ENCODE measurements at places on chromosomes 3 and 15.
A peak's percentile ranks its signal among the peaks of the same experiment; 100 is the strongest.

- no peak for DNase-seq
Observed at GRCh38 chr15:23912191-23912590, 225.1 kb upstream of the NDN start.

DNA sequence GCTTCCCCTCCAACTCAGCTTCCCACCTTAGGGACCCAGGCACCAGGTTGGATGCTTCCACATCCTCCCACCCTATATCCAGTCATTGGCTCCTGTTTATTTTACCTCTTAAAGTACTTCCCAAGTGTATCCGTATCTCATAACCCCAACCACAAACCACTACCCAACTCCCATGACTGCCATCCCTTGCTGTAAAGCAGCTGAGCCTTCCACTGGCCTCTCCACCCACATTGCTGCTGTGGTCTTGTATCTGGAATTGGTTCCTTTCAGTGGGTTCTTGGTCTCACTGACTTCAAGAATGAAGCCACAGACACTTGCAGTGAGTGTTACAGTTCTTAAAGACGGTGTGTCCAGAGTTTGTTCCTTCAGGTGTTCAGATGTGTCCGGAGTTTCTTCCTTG, 79.8 kb upstream of the HRH1 start:
- no peak for DNase-seq

- no peak for DNase-seq
Observed at GRCh38 chr15:58222679-58223078, 84.5 kb downstream of the AQP9 start.

DNA sequence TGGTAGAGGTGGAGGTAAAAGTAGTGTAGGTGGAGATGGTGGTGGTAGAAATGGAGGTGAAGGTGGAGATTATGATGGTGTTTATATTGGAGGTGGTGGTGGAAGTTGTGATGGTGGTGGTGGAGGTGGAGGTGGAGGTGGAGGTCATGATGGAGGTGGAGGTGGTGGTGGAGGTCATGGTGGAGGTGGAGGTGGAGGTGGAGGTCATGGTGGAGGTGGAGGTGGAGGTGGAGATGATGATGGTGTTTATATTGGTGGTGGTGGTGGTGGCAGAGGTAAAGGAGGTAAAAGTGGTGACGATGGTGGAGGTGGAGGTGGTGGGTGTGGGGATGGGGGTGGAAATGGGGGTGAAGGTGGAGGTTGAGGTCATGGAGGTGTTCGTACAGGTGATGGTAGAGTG, 107.8 kb downstream of the ASB7 start:
- no peak for DNase-seq

GRCh38 chr3:154538566-154539360, 108.8 kb upstream of the GPR149 start:
- DNase-seq: no peak

DNA sequence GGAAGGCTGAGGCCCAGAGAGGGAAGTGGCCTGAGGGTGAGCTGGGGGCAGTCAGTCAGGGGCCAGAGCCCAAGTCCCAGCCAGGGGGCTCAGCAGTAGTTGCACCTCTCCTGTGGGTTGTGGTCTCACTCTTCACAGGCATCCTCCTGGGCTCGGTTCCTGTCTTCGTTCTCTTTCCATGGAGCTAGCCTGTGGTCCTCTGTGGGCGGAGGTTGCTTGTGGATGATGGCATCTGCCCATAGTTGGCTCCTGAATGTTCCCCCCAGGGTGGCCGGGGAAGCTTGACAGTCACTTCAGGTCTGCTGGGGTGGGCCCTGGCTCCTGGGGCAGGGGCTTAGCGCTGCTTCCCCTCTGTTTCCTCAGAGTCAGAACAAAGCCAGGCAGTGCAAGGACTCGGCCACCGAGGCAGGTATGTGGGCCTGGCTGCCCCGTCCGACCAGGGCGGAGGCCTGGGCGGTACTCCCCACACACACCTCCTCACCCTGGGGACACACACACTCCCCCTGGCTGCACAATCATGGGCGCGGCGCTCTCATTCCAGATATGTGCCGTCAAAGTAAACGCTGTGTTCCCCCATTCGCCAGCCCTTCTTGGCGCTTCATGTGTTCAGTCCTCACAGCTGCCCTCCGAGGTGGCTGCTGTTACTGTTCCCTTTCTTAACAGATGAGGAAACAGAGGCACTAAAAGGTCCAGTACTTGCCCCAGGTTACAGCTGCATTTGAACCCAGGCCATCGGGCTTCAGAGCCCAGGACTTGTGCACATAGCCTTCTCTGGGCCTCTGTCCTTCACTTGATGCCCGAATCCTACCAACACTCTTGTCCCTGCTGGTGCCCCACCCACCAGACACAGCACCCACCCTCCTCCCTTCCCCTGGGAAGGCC, 34.5 kb downstream of the PSTPIP1 start:
- no peak for DNase-seq

DNA sequence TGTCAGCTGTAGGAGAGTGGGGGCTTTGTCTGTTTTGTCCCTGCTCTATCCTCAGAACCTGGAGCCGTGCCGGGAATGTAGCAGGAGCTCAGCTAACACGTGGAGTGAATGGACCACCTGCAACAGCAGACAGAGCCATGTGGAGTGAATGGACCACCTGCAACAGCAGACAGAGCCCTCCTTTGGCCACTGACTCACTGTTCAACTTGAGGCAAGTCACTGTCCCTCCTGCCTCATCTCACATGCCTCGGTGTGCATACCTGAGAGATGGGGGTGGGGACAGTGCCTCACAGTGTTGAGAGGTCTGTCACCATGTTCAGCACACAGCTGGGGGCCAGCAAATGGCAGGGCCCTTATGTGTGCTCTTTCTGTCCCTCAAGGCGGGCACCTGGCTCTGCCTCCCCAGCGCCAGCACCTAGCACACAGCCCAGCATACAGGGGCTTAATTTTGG, 27.9 kb downstream of the FEM1B start:
- no peak for DNase-seq

GRCh38 chr3:167705840-167706239, 28.9 kb downstream of the PDCD10 start:
- no peak for DNase-seq

DNA sequence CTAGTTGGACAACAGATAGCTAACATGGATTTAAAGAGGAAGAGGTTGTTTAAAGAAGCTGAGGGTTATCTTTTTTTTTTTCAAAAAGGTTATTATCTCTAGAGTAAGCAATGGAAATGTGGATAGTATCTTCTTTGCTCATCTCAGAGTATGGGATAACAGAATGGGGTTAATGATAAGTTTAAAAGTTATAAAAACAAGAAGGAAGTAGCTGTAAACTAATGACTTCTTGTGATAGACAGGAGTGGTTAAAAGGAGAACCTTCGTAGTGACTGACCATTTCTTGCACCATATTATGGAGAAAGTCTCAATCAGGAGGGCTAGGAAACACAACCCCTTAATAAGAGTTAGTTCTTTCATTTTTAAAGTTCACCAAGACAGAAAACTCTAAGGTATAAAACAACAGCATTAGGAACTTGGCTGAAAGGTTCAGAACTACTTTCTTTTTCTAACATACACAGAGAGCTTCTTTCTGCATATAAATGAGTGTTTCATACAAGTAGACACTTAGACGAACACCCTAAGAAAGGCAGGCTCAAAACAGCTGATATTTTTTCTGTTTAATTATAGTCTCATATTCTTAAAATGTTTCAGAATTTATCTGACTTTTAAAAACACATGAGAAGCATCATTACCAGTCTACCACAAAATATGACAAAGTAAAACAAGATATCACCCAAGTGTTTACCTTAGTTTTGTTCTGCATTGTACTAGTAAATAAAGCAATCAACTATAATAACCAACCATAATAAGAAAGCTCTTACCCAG, 140.0 kb downstream of the MEIS2 start:
- no peak for DNase-seq

DNA sequence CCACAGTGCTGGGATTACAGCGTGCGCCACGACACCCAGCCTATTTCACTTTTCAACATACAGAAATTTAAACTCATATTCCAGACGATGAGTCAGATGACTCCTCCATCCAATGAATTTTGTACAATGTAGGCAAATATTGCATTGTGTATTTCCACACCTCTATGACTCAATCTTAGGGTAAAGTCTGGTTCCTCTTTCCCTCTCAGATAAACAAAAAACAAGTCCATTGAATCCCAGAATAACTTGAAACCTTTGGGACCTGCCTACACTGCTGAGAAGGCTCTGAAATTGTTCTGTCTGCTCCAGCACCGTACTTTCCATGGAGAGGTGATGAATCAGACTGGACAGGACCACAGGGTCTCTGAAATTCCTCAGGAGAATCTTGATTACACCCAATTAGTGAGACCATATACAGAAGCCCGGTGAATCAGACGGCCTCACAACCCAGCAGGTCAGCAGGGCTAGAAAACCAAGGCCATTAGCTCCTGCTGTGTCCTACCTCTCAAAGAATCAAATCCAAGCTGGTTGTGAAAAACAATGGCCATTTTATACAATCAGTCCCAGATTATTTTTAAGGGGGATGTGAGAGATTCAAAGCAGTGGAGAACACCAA, 112.6 kb downstream of the ERC2 start:
- no peak for DNase-seq

- DNase-seq: no peak
Observed at GRCh38 chr3:39141171-39141995, 12.0 kb downstream of the CSRNP1 start.

DNA sequence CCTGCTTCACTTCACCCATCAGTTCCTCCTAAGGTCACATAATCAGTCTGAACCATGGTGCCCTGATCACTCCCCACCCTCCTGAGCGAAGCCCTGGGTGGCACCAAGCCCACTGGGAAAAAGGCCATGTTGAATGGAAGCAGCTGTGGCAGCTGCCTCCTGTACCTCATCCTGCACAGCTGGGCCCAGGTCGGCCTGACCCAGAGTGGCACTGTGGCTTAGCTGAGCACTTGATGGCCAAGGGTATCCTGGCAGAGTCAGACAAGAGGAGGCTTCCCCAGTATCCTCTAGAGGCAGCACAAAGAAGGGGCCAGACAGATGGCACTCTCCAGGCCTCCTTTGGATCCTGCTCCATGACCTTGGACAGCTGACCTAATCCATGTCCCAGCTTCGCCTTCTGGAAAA, 68.4 kb downstream of the TLE3 start:
- DNase-seq: no peak

DNA sequence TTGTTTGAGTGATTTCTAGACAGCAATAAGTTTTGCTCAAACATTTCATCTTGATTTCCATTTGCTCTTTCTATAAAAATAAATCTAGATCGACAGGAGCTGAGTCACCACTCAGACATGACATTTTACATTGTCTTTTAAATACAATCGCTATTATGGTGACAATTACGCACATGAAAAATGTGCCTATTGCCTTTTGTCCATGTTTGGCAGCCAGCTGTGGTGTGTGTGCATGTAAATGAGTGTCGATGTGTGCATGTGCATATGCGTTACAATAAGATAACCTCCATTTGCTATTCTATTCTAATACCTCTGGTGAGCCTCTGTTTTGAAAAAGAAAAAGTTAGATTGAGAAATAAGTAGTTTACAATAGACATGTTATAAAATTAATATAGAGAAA, 89.7 kb upstream of the GRM7 start:
- DNase-seq: no peak

- no peak for DNase-seq
Observed at GRCh38 chr3:119912220-119912619, 130.3 kb downstream of the NR1I2 start.

DNA sequence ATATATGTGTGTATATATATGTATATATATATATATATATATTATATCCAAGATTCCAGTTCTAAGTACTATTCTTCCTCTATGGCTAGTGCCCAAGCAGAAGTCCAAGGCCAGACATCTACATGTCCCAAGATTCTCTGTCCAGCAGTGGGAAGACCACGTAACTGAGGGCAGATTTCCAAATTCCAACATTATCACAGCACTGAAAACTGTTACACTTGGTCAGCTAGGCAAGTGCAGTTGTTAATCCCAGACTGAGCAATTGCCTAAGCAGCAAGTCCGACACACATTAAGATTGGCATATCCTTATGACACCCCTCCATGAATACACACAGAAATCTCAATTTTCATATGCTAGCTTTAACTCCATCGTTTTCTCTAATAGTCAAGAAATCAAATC, 1148.5 kb downstream of the IGSF11 start:
- no peak for DNase-seq

GRCh38 chr3:43766672-43767465, 76.1 kb downstream of the ABHD5 start:
- DNase-seq: no peak

DNA sequence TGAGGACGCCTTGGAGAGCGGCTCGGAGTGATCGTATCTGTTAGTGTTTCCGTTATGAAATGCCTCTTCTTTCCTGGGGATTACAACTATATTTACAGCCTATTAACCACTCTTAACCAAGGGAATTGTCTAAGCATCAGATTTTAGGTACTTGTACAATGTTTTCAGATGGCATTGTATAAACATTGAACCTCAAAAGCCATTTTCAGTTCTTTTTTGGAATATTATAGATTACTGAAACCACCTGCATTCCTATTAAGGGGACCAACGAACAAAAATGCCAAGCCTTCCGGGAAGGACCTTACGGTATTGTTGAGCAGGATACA, 1.1 kb downstream of the NEO1 start:
- DNase-seq: no peak

GRCh38 chr3:169094204-169094603, 569.3 kb downstream of the MECOM start:
- DNase-seq: no peak

DNA sequence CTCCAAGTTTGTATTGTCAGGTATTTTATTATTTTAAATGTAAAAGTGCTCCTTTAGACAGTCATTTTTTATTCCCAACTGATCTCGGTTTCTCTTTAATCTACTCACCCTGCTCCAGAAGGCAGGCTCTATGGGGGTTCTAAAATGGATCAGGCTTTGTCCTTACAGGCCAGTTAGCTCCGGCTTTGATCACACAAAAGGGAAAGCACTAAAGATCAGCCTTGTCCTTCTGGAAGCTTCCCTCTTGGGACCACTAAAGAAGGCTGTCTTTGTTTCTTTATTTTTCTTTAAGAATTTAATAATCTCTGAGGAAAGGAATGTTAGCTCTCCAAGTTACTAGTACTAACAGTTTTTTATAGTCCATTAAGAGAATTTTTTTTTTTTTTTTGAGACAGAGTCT, 560.5 kb upstream of the ZNF717 start:
- no peak for DNase-seq

- no peak for DNase-seq
Observed at GRCh38 chr15:45796433-45796832, 161.6 kb downstream of the SQOR start.

GRCh38 chr15:63517202-63517601, 12.8 kb downstream of the USP3 start:
- DNase-seq: no peak

DNA sequence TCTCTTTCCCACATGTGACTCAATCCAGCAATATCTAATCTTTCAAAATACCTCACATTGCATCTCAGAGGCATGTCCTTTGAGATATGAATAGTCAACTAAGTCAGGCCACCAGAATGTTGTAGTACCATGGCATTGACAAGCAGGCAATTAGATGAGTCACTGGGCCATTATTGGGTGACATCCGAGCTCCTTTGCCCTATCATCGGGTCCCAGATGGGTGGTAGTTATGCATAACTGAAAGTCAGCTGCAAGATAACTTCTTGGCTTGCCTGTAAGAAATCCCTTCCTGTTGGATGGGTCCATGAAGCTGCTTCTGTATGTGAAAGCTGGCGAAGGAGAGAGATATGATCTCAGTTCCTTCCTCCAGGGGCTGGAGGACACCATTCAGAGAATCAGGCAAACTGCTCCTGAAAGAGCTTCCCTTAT, 32.8 kb downstream of the ARRDC4 start:
- DNase-seq: no peak

GRCh38 chr3:73192036-73192738, 130.7 kb downstream of the EBLN2 start:
- no peak for DNase-seq

GRCh38 chr3:134279466-134279865, 28.8 kb upstream of the RYK start:
- no peak for DNase-seq

GRCh38 chr3:23685541-23686258, 120.1 kb upstream of the UBE2E1 start:
- peak; percentile 76 for DNase-seq

All from pons (tissue), 1 donor.